ENCODE measurements at places on chromosomes 2 and 18. TPM values are rescaled to one million over a fixed set of nuclear protein-coding genes. Genes with fewer than 3 reads are reported as not detected.

The FTCDNL1 gene
- total RNA-seq = 0.32 TPM

The PROM2 gene
- 0.32 TPM for total RNA-seq

The LOXL3 gene
- total RNA-seq = 9.9 TPM

The DPYSL5 gene
- total RNA-seq = not detected

The ALPP gene
- not detected for total RNA-seq

DNA sequence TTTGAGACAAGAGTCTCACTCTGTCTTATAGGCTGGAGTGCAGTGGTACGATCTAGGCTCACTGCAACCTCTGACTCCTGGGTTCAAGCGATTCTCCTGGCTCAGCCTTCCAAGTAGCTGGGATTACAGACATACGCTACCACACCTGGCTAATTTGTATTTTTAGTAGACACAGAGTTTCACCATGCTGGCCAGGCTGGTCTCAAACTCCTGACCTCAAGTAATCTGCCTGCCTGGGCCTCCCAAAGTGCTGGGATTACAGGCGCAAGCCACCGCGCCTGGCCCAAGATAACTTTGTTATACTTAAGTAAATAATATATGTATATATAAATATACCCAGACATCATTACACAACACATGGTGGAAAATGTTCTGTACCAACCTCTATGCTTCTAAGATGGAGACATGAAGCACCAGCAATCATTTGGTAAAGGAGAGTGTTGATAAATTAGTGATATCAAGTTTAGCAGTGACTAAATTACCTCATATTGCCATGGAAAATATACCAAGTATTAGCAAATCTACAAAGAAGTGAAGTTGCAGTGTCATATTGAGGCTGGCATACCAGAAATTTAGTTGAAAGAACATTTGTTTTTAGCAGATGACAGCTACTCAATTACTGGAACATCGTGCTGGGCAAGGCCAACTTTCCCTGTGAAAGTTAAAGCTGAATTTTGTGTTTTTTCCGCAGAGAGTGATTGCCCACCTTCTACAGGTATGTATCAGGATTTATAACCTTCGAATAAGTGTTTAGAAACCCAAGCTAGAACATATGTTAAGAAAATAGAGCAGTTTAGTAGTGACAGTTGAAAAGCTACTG, 177.7 kb downstream of the MYCN start:
- no peak for DNase-seq

DNA sequence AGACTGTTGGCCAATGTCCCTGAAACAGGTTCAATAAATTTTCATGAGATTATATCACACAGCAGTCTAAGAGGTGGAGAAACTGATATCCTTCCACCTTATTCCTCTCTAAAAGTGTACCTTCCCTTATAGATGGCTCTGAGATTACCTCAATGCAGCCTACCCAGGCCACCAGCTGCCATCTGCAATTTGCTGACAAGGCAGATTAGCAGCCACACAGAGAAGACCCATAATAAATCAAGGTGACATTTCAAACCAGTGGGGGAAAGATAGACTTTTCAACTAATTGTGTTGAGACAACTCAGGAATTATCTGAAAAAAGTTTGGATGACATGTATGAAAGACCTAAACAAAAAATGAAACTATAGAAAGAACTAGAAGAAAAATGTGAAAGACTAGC, 43.2 kb downstream of the ZBTB7C start:
- no peak for DNase-seq

DNA sequence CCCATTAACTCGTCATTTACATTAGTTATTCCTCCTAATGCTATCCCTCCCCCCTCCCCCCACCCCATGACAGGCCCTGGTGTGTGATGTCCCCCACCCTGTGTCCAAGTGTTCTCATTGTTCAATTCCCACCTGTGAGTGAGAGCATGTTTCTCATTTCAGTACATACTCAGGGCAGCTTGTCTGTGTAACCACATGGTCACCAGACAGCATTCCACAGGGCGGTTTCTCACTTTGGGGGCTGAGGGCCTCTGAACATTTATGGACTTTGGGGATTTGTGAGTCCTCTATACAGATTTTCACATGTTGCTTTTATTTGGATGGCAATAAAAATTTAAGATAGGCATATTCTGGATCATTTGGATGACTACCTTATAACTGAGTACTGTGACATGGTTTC, 84.0 kb downstream of the LYPD6B start:
- peak; percentile 32 for DNase-seq

GRCh38 chr18:58590254-58590653, 38.6 kb downstream of the ALPK2 start:
- peak; percentile 94 for DNase-seq

- no peak for DNase-seq
Observed at GRCh38 chr18:32840962-32841361, 68.1 kb upstream of the KLHL14 start.

GRCh38 chr2:40680547-40680946, 228.7 kb upstream of the SLC8A1 start:
- peak; percentile 34 for DNase-seq

- no peak for DNase-seq
Observed at GRCh38 chr18:9753846-9754245, 45.7 kb downstream of the RAB31 start.

DNA sequence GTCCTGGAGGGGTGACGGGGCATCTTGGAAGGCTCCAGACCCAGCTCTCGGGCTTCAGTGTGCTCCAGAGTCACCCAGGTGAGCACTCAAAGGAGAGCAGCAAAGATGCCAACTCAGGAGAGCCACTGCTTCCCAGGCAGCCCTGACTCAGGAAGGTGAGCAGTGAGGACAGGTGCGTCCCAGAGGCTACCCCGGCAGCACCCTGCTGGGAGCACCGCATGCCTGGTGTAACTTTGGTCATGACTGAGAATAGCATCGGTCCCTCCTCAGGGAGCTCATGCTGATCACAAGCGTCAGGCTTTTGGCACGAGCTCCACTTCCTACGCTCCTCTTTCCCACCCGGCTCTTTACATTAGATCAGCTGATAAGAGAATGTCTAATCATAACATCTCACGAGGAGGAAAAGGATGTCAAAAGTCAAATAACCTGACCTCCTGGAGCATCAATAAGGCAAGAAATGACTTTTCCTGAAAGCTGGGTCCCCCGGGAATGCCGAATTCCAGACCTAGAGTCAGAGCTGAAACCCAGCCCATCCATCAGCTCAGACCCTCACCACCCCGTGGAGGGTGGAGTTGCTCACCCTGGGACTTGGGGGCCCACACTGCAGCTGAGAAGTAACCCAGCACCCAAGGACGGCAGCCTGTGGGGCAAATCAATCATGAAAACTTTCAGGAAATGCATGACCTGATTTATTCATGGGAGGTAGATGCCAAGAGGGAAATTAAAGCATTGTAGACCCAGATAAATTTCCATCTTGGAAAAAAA, 248.8 kb downstream of the ACKR3 start:
- no peak for DNase-seq

DNA sequence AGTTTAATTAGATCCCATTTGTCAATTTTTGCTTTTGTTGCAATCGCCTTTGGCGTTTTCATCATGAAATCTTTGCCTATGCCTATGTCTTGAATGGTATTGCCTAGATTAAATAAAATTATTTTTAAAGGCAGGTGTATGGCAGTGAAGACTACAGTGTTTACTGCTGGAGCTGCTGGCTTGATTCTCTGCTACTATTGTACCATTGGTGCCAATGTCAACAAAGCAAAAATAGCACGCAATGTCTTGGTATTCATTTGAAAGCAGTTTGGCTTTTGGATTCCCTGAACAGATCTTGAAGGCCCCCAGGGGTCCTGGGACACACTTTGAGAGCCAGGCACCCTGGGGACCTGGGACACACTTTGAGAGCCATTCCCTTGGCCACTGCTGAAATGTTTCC, 125.4 kb upstream of the ACKR3 start:
- no peak for DNase-seq

GRCh38 chr2:199455545-199456382, 2.0 kb downstream of the SATB2 start:
- no peak for DNase-seq

- peak; percentile 46 for DNase-seq
Observed at GRCh38 chr2:218501665-218502064, 66.5 kb downstream of the USP37 start.

- no peak for DNase-seq
Observed at GRCh38 chr2:16628314-16628713, 37.3 kb downstream of the CYRIA start.

The NT5C1B gene
- not detected for total RNA-seq

DNA sequence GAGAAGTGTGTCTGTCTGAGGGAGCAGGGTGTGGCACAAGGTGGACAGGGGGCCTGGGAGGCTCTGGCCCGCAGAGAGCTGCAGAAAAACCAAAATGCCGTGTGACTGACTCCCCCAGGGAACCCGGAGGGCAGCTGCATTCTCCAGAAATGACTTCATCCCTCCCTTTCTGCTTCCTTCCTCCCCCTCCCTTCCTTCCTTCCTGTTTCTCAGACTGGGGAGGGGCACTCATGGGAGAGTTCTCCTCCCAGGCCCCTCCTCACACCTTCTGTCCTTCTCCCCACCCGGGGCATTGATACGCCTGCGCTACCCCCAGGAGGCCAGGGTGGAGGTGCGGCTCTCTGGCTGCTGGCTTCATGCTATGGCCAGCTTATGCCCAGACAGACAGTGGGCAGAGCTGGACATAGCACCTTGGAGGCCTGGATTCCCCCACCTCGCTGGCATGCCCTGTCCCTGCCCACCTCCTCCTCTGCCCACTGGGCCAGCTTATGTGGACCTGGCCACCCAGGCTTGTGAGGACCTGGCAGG, 8.2 kb upstream of the GPR17 start:
- peak; percentile 73 for DNase-seq

DNA sequence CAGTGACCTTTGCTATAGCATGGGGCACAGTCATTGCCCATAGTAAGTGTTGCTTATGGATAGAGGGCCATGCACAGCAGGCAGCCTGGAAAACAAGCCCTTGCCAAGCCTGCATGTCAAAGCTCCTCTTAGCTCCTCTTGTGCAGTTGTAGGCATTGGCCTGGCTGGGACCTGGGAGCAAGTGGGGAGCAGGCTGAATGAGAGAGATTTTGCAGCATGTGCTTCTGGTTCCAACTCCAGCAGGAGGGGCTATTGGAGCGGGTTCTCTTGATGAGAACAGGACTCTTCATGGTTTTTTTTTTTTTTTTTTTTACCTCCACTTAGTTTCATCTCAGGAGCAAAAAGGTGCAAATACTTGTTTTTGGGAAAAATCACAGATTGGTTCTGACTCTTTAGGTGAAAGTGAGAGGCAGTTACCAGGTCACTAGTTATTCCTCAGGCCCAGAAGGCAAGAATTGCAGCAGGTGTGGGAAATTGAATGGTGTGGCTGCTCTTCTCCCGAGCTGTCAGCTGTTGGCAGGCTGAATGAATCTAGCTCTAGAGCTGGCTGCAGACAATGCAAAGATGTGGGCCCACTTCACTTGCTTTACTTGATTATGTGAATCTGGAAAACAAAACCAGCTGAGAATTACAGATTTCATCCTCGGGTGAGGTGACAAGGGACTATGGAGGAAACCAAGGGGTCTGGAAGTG, 95.9 kb downstream of the MAP4K4 start:
- DNase-seq = no peak

The LOXHD1 gene
- total RNA-seq = under 0.01 TPM

GRCh38 chr2:72211350-72211749, 63.7 kb upstream of the CYP26B1 start:
- DNase-seq = no peak

DNA sequence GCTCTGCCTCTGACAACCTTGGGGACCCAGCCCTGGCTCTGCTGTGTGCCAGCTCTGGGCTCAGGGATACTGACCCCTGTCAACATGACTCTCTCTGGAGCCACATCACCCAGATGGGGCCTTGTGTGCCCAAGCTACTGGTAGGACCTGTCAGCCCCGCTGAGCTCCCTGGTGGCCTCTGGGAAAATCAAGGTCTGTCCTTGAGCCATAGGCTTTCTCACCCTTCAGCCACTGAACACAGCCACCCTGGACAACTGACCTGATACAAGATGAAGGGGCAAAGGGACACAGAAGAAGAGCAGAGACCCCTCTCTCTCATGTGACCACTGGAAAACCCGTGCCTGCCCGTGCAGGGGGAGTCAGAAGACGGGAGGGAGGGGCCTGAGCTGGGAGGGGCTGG, 7.8 kb downstream of the CCDC74A start:
- DNase-seq = no peak

- no peak for DNase-seq
Observed at GRCh38 chr2:110140401-110140800, 24.8 kb upstream of the MALL start.

- no peak for DNase-seq
Observed at GRCh38 chr2:111119822-111120252, 877 bp upstream of the BCL2L11 start.

GRCh38 chr18:21534327-21534726, 66.2 kb downstream of the ESCO1 start:
- DNase-seq = no peak

GRCh38 chr2:223264541-223265193, 212.7 kb downstream of the KCNE4 start:
- DNase-seq = no peak

DNA sequence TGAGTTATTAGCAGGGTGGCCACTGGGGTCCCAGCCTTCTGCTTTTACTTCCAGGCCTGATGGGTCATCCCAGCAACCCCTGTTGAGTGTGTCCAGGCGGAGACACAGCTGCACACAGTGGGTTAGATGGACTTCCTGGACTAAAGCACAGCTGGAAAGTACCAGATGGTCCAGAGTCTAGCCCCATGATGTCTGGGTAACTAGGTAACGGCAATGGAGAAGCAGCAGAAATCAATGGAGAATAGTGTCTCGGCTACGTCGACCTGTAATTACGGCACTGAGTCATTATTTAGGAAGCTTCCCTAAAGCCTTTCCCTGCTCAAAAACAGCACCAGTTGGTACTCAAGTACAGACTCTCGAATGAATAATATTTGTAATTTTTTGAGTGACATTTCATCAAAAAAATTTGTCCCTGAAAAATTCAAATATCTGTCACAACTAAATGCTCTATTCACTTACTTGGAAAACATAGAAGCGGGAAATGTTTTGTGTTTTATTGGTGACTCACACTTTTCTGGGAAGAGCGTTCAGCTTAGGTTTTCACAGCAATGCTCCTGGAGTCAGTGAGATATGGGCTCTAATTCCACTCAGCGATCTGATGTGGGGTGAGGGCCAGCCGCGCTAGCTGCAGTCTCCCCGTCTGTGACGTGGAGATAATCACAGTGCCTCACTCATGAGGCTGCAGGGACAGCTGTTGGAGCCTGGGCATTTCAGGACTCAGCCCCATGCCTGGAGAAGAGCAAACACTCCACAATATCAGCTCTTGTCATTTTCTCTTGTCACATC, 16.2 kb upstream of the ARL4C start:
- DNase-seq = peak; percentile 33

Data from fibroblast of villous mesenchyme (primary cell).